ENCODE measurements at places on chromosomes 5 and 9.

GRCh38 chr9:3478549-3478953 is 47.2 kb downstream of the RFX3 start:
- no peak for DNase-seq

DNA sequence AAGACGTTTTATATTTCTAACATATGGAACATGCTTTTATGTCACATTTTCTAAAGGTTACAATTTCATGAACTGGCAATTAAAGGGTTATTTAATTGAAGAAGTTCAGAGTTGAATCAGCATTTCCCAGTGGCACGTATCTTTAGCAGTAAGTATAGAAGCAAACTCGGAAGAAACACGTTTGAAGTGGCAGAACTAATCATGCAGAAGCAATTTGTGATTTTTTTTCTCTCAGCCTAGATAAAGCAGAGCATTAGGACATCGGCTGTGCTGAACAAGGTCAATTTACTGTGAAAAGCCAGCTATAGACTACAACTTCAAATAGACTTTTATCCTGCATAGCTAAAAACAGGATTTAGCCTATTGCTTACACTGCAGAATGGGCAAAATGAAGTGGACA is 104.7 kb downstream of the ISL1 start:
- no peak for DNase-seq

- DNase-seq, result no peak
These were observed 18.3 kb upstream of the CLPTM1L start for GRCh38 chr5:1363160-1363559.

- peak; percentile 14 for DNase-seq
These were observed 494 bp downstream of the CERT1 start for GRCh38 chr5:75510836-75511434.

GRCh38 chr9:96057155-96057554 is 181.7 kb downstream of the ERCC6L2 start:
- DNase-seq, result no peak

- no peak for DNase-seq
These were observed 2.8 kb downstream of the SMIM33 start for GRCh38 chr5:139473565-139473964.

DNA sequence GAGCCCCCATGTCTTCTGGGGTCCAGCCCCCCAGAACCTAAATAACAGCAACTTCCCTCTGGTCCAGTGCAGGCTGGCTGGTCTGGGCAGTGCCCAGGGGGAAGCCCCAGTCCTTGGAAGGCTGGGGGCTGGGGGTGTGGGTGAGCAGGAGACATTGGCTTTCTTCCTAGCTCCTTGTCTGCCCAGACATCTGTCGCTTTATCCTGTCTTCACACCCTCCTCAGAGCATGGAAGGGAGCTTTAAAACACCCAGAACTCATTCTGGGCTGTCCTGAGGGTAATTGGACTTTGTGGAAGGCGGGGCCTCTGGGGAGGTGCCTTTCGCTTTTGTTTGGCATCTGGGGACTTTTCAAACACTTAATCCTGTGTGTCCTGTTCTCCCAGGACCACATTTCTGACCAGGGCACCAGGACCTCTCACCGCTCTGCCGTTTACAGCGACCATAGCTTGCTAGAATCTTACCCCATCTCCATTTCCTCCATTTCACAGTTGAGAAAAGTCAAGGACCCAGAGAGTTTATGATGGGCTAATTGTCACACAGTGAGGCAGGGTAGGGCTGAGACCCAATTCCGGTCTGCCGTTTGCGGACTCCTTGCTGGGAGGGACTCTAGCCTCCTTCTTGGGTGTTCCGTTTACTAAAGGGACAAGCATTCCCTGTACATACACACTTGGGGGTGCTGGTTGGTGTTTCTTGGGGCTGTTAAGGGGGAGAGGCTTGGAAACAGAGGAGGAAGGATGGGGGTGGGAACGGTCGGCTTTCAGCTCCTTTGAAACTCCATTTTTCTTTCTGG is 1.1 kb downstream of the GSN start:
- DNase-seq, result no peak

Data from stimulated activated CD4-positive, alpha-beta T cell treated with anti-CD3 and anti-CD28 coated beads, Interleukin-1b, Interleukin-23, amount 100 ng/mL, for 24 hours (primary cell).